ENCODE measurements at places on chromosomes 6 and 20.

DNA sequence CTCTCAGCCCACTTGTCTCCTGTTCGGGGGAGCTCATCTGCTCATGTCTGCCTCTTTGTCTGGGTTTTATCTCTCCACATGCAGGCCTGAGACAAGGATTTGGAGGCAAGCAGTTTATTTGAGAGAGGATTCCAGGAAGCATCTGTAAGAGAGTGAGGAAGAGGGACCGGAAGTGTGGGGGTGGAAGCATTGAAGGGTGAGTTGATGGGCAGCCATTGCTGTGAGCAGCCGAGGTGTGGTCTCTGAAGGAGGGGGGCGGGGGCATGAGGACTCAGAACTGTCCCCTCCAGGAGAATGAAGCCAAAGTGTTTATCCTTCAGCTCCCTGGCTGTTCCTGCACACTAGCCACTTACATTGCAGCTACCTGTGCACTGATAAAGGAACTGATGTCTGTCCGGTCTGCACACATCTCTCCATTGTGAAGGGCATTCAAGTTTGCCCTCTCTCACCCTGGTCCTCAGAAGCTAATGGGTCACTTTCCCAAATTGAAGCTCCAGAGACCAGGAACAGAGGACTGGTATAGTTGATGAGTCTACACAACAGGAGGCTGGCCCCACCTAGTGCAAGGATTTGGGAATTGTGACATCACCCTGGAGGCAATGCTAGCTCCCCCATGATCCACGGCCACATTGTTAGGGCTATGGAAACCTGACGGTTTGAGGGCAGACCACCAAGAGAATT, 100.5 kb upstream of the FOXA2 start:
- DNase-seq = no peak

DNA sequence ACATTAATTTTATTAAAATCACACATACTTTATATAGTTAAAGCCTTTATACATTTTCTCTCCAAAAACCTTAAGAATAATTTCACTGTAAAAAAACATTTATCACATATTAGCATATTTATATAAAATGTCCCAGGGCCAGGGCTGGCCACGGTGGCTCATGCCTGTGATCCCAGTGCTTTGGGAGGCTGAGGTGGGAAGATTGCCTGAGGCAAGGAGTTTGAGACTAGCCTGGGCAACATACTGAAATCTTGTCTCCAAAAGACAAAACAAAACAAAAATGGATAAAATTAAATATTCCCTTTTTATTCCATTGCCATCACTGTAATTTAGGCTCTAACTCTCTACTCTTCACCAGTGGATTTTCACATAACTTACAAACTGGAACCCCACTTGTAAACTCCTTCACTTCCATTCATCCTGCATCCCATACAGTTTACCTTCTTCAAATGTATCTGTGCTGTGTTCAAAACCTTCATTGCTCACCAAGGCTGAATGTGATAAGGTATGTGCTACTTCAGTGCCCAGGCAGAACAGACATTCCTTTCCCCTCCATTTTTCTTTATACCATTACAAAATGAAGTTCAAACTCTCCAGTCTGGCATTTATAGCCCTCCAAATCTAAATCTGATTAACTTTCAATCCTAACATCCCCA, 42.9 kb upstream of the PIM1 start:
- DNase-seq = no peak

DNA sequence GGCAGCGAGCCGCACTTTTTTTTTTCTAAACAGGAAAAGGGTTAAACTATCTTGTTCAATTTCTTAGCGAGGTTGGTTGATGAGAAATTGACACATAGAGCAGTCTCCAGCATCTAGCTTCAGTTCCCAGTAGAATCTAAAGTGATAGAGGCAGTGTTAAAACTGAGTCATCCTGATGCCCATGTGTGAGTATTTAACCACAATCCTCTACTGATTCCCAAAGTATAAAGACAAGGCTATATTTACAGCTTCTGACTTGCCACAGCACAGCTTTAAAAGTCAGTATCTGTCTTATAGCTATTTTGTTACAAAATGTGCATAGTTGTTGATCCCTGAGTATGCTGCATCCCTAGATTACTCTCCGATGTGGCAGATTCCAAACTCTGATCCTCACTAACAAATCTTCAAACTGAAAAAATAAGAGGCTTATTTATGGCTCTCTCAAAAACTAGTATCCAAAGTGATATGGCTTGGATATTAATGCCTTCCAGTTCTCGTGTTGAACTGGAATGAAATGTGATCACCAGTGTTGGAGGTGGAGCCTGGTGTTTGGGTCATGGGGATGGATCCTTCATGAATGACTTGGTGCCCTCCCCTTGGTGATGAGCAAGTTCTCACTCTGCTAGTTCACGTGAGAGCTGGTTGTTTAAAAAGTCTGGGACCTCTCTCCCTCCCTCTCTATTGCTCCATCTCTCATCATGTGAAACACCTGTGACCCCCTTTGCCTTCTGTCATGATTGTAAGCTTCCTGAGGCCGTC, 13.1 kb upstream of the POPDC3 start:
- peak; percentile 68 for DNase-seq

DNA sequence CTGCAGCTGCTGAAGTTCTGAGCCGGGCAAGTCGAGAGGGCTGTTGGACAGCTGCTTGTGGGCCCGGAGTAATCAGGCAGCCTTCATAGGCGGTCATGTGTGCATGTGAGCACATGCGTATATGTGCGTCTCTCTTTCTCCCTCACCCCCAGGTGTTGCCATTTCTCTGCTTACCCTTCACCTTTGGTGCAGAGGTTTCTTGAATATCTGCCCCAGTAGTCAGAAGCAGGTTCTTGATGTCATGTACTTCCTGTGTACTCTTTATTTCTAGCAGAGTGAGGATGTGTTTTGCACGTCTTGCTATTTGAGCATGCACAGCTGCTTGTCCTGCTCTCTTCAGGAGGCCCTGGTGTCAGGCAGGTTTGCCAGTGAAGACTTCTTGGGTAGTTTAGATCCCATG, 21.2 kb upstream of the MAPK13 start:
- DNase-seq = no peak

DNA sequence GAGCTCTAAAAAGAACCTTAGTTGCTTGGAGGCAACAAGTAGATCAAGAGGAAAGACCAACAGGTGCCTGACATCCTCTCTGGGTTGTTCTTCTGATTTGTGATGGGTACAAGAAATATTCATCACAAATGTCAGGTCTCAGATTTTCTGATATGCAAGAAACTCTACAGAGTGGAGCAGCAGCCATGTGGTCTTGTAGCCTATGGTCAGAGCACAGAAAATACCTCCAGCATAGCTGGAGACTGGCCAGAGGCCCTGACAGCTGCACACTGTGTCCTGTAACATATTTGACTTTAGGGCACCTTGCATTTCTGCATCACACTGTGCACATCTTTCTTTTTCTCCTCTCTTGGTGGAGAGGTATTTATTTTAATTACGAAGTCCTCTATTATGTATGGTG, 116.3 kb downstream of the GMPR start:
- no peak for DNase-seq

GRCh38 chr6:128882560-128882959, 378 bp upstream of the LAMA2 start:
- peak; percentile 11 for DNase-seq

GRCh38 chr6:139029470-139030227, 1.1 kb downstream of the ABRACL start:
- DNase-seq = peak; percentile 80

- no peak for DNase-seq
Measured at GRCh38 chr20:8903655-8904605, 165.0 kb upstream of the PLCB4 start.

Measured in GM03348 (cell line).